Common myeloid progenitor, CD34-positive (primary cell): ENCODE measurements at places on chromosomes 5 and 9.

DNA sequence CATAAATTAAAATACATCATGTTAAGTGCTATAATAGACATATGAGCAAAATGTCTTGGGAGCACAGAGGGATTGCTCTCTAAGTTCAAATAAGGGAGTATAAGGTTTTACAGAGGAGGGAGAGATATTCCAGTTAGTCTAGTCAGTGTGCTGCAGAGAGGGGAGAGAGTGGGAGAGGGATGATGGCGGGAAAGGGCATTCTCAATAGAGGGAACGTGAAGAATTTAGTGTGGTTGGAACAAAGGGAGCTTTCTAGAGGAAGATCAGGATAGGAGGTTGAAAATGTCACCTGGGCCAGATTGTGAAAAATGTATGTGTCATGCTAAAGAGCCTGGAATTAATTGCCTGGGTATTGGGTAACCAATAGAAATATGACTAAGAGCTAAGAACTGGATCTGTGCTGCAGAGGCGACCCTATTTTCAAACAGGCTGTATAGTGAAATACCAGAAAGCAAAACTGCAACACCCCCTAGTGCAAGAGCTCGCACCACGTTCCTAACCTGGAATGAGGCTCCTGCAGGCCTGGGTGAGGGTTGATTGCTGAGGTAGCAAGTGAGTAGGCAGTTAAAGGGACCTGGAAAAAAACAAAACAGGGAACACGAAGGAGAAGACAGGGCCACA is 791.8 kb upstream of the C9orf72 start:
- no peak for DNase-seq

GRCh38 chr5:177511796-177512675 is 2.4 kb upstream of the DOK3 start:
- no peak for DNase-seq

GRCh38 chr5:75108515-75108914 is 56.2 kb upstream of the GCNT4 start:
- no peak for DNase-seq

GRCh38 chr9:36136272-36136893 is at the start of gene GLIPR2:
TSS of gene GLIPR2 (plus strand) at chr9:36136733. CDS start at chr9:36136779, 46 bp downstream.
- DNase-seq: no peak

DNA sequence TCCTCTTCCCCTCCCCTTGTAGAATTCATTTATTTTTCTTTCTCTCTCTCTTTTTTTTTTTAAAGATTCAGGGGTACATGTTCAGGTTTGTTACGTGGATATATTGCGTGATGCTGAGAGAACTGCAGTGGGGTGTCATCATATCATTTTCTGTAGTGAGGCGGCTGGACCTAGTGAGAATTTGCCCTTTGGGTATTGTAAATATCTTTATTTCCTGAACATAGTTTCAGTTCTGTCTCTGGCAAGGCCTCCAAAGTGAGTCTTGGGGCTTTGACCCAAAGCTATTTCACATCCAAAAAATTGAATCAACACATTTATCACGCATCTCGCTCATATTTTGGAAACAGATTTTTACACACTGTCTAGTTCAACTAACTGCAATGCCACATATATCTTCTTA is 25.4 kb upstream of the MYOT start:
- no peak for DNase-seq

GRCh38 chr9:136823136-136824046 is 15.6 kb downstream of the RABL6 start:
- DNase-seq: no peak

GRCh38 chr5:10836986-10837385 is 76.0 kb upstream of the DAP start:
- DNase-seq: no peak

- DNase-seq: no peak
Observed at GRCh38 chr9:91567642-91568274, 144.1 kb upstream of the NFIL3 start.

DNA sequence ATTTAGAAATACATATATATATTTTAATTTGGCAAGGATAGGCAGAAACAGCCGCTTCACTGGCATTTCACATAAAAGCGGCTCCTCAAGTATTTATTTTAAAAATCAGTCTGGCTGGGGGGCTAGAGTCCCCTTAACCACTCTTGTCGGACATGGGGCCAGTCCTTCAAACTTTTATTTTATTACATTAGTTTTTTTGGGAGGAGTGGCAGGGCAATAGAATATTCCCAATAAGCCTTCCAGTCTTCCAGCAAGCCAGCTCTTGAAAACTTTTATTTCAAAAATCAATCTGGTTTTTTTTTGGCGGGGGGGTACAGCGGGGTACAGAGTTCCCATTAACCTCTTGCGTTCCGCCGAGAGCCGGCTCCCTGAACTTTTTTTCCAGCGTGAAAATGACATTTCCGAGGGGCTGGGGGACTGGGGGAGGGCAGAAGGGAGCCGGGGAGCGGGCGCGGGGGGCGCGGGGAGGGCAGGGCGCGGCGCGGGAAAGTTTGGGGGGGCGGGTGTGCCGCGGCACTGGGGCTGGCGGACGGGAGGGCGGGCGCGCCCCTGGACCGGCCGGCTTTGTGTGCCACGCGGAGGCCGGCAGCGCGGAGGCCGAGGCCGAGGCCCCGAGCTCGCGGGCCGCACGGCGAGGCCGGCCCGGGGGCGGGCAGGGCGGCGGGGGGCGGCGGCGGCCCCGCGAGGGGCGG is 504 bp upstream of the ZNF618 start:
- peak; percentile 25 for DNase-seq

GRCh38 chr5:93915142-93915553 is 173.7 kb upstream of the POU5F2 start:
- peak; percentile 69 for DNase-seq

GRCh38 chr5:58921159-58921558 is 338.3 kb downstream of the RAB3C start:
- DNase-seq: no peak

GRCh38 chr5:132297211-132297940 is 3.2 kb downstream of the SLC22A4 start:
- no peak for DNase-seq

DNA sequence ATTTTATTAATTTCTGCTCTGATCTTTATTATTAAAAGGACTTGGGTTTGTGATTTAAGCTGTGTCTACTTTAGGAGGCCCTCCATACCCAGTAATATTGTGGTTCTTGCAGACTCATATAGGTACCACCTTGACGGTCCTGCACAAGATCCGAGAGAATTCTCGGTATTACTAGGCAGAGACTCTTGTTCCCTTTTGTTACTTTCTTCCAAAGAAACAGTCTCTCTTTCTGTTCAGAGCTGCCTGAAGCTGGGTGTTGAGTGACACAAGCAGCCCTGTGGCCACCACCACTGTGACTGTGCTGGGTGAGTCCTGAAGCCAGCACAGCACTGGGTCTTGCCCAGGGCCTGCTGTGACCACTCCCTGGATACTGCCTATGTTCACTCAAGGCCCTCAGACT is 666.6 kb downstream of the SEMA5A start:
- no peak for DNase-seq

- no peak for DNase-seq
Observed at GRCh38 chr5:126198531-126198930, 224.7 kb upstream of the GRAMD2B start.

GRCh38 chr5:117205894-117206293 is 631.3 kb upstream of the SEMA6A start:
- DNase-seq: no peak

GRCh38 chr5:42131081-42131480 is 206.0 kb downstream of the FBXO4 start:
- DNase-seq: no peak

GRCh38 chr5:96180684-96181435 is 219.2 kb upstream of the ELL2 start:
- no peak for DNase-seq

DNA sequence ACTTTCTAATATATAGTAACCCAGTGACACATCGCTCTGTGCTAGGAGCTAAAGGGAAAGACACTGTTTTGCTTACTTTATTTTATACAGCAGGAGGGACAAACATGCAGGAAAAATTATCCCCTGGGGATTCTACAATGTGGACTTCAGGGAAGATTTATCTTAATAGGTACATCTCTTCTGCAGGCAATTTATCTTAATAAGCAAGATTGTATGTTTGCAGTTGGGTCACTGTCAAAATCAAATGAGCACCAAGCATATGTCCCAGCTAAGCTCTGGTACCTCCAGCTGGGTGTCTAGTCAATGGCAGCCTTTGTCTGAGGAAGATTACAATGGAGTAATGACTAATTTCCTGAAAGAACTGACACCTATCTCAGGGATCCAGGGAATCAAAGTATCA is 309.9 kb upstream of the PANK3 start:
- DNase-seq: no peak

GRCh38 chr5:110203661-110204060 is 513.9 kb downstream of the MAN2A1 start:
- no peak for DNase-seq

GRCh38 chr9:29063031-29063430 is 1489.8 kb upstream of the C9orf72 start:
- no peak for DNase-seq

DNA sequence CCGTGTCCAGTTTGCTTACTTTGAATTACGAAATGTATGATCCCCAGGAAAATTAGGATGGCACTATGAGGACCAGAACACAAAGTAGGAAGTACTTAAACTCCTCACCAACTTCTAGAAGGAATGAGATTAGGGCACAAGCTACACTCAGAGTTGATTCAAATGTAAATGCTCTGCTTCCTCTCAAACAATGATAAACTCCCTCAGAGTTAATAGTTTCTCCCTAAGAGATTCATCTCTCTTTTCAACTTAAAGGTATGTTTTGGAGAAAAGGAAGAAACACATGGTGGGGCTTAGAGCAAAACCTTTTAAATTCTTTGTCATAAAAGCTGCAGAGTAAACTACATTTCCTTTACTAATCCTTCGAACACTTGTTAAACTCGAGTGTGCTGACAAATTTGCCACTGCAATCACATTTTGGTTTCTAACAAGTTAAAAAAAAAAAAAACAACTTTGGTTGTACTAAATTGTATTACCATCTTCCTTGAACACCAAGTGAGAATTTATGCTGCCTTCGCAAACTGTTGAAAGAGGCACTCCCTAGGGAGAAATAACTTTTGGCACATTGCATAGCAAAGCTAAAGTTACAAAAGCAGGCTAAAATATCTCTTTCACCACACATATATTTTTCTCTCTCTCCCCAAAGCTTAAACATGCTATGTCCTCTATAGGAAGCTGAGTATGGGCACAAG is 66.6 kb downstream of the DENND1A start:
- no peak for DNase-seq

GRCh38 chr9:92668746-92669526 is 995 bp downstream of the IPPK start:
- DNase-seq: no peak
